ENCODE measurements at places on chromosomes 13 and 19. TPM values are rescaled to one million over a fixed set of nuclear protein-coding genes. Genes with fewer than 3 reads are reported as not detected.

GRCh38 chr13:93635616-93636032 is 409.0 kb downstream of the GPC6 start:
- H3K27ac ChIP-seq: no peak overlapping the region
- H3K4me3 ChIP-seq: no peak overlapping the region
- DNase-seq: no peak
- H3K4me1 ChIP-seq: no peaks in the 10 kb centered on the region

DNA sequence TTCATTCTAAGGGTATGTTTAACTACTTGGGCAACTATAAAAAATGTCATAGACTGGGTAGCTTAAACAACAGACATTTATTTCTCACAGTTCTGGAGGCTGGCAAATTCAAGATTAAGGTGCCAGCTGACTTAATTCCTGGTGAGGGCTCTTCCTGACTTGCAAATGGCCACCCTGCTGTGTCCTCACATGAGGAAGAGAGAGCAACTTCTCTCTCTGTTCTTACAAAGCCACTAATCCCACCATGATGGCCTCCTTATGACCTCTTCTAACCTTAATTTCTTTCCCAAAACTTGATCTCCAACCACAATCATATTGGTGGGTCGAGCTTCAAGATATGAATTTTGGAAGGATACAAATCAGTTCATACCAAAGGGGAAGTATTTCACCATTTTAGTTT is 399.0 kb downstream of the DCT start:
- no peak overlapping the region for H3K4me3 ChIP-seq
- H3K27me3 ChIP-seq: no peaks in the 10 kb centered on the region
- H3K27ac ChIP-seq: no peak overlapping the region
- no peak for DNase-seq
- H3K36me3 ChIP-seq: no peaks in the 10 kb centered on the region

The IL4I1 gene
- 0.60 TPM for total RNA-seq

DNA sequence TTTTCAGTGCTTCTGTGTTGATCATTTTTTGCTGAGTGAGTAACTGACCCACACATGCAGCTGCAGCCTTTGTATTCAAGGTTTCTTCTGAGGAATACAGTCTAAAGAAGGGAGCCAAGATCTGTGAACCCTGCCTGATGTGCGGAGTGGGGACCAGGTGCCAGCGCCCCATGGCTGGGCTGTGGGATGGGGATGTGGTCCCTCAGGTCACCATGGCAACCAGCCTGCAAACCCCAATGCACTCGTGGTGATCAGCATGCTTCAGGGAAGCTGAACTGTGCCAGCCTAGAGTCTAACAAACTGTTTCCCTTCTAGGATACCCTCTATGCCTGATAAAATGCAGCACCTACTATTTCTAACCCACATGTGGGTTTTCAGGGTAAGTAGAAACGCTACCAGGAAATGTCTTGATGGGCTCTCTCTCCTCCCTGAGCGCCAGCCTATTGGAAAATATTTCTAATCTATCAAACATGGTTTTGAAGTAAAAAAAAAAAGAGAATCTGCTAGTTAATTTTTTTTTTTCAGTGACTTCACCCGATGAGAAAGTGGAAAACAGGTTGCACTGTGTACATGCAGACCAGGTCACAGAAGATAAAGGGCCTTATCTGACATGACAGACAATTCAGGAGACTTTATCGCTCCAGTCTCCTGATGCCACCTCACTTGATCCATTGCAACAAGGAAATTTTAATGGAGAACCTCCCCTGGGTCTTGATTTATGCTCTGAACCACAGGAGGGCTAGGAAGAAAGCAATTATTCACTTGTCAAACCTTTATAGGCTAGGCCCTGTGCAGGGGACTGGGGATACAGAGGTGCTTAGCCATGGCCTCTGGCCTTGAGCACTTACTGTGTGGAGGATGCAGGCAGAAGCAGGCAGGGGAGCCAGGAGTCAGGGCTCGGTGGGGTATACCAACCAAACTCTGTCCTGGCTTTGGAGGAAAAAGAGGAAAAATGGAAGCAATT is 51.1 kb downstream of the RASL11A start:
- no peaks in the 10 kb centered on the region for H3K36me3 ChIP-seq
- H3K27me3 ChIP-seq: peaks cover 4% of the 10 kb centered on the region
- H3K4me1 ChIP-seq: no peaks in the 10 kb centered on the region
- no peak for DNase-seq

GRCh38 chr13:41213316-41213715 is 18.9 kb upstream of the KBTBD7 start:
- no peaks in the 10 kb centered on the region for H3K36me3 ChIP-seq
- no peaks in the 10 kb centered on the region for H3K4me1 ChIP-seq
- H3K27me3 ChIP-seq: no peaks in the 10 kb centered on the region
- H3K4me3 ChIP-seq: no peak overlapping the region

The KRTDAP gene
- 1.6 TPM for total RNA-seq

GRCh38 chr19:49816590-49816989 is 1.5 kb upstream of the MED25 start:
- DNase-seq: no peak
- no peaks in the 10 kb centered on the region for H3K36me3 ChIP-seq
- no peaks in the 10 kb centered on the region for H3K27me3 ChIP-seq
- H3K4me1 ChIP-seq: peaks cover 19% of the 10 kb centered on the region

- no peak for DNase-seq
- H3K4me1 ChIP-seq: peaks cover 20% of the 10 kb centered on the region
- no peaks in the 10 kb centered on the region for H3K36me3 ChIP-seq
Measured at GRCh38 chr19:1749373-1750342, 3.6 kb upstream of the ONECUT3 start.

DNA sequence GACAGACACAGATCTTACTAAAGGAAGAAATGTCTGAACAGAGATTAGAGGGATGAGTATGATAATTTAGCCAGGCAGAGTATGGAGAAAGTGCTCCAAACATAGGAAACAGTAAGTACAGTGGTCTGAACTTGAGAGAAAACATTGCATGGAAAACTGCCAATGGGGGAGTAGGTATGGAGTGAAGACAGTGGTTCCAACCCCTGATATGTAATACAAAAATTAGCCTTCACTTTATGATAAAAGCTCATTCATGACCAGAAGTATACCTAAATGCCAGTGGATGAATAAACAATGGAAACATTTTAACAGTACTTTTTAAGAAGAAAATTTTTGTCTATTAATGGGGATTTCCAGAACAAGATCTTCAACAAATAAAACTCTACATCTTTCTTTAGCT is 334.0 kb downstream of the DIAPH3 start:
- H3K27ac ChIP-seq: no peak overlapping the region
- no peaks in the 10 kb centered on the region for H3K4me1 ChIP-seq
- no peaks in the 10 kb centered on the region for H3K27me3 ChIP-seq
- no peaks in the 10 kb centered on the region for H3K36me3 ChIP-seq
- DNase-seq: no peak
- H3K4me3 ChIP-seq: no peak overlapping the region

DNA sequence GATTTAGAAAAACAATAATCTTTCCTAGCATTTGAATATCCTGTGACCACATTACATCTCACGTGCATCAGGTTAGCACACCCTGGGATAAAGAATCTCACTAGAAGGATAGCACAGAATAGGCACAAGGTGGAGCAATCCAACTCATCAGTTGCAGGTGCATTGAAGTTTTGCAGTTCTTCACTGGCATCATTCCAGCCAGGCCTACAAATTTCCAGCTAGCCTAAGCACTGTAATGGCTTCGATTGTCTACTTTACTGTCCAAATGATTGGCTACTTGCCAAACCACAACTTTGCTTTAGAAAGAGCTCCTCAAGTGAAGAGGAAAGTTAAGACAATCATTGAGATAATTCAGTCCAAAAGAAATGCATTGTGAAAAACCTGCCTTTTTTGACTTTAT is 89.5 kb downstream of the SPRY2 start:
- DNase-seq: peak; percentile 22
- no peaks in the 10 kb centered on the region for H3K36me3 ChIP-seq
- no peak overlapping the region for H3K4me3 ChIP-seq
- H3K27ac ChIP-seq: no peak overlapping the region
- H3K27me3 ChIP-seq: no peaks in the 10 kb centered on the region

The ZNF208 gene
- total RNA-seq: not detected

- H3K27ac ChIP-seq: peak overlapping the region; percentile 44
- no peak overlapping the region for H3K4me3 ChIP-seq
- peaks cover 37% of the 10 kb centered on the region for H3K4me1 ChIP-seq
- H3K27me3 ChIP-seq: no peaks in the 10 kb centered on the region
Measured at GRCh38 chr19:18731562-18732008, 48.1 kb downstream of the CRTC1 start.

The C13orf42 gene
- not detected for total RNA-seq

The TRPC4 gene
- 0.72 TPM for total RNA-seq

The PSG6 gene
- not detected for total RNA-seq

- no peaks in the 10 kb centered on the region for H3K27me3 ChIP-seq
- no peaks in the 10 kb centered on the region for H3K36me3 ChIP-seq
- H3K4me1 ChIP-seq: peaks cover 50% of the 10 kb centered on the region
- H3K27ac ChIP-seq: no peak overlapping the region
Measured at GRCh38 chr19:56114051-56114777, 6.9 kb downstream of the ZNF787 start.

- DNase-seq: no peak
- no peaks in the 10 kb centered on the region for H3K36me3 ChIP-seq
- H3K4me1 ChIP-seq: peaks cover 8% of the 10 kb centered on the region
- H3K4me3 ChIP-seq: no peak overlapping the region
- no peaks in the 10 kb centered on the region for H3K27me3 ChIP-seq
Measured at GRCh38 chr13:50422181-50423148, 407.2 kb downstream of the KCNRG start.

DNA sequence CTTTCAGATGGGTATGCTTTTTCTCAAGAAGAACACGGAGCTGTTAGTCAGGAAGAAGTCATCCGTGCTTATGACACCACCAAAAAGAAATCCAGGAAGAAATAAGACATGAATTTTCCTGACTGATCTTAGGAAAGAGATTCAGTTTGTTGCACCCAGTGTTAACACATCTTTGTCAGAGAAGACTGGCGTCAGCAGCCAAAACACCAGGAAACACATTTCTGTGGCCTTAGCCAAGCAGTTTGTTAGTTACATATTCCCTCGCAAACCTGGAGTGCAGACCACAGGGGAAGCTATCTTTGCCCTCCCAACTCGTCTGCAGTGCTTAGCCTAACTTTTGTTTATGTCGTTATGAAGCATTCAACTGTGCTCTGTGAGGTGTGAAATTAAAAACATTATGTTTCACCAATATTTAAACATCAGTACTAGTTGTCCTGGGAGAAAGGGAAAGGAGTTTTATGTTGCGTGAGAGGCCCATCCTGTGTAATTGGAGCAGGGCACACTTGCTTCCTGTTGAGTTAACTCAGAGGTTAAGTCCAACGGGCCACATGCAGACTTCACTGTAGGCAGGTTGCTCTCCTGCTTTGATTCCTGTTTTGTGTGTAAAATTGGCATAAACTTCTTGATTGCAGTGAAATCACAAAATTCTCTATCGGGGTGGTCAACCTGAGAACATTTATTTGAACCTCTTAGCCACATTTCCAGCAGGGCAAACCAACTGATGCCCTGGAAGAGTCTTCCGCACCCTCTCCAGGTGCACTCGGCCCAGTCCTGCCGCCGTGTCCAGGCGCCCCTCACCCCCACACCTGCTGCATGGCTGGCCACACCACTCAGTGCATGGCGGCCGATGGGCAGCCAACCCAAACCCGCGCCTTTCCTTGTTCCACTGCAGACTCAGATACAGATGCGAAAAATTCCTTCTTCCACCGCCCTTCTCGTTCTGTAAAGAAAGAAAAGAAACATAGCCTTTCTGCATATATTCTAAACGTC is 31.6 kb downstream of the SHISA2 start:
- H3K4me3 ChIP-seq: no peak overlapping the region
- no peaks in the 10 kb centered on the region for H3K36me3 ChIP-seq
- H3K27me3 ChIP-seq: no peaks in the 10 kb centered on the region
- no peak for DNase-seq
- H3K27ac ChIP-seq: no peak overlapping the region
